ENCODE measurements at places on chromosomes 13 and 19. TPM values are rescaled to one million over a fixed set of nuclear protein-coding genes. Genes with fewer than 3 reads are reported as not detected.

DNA sequence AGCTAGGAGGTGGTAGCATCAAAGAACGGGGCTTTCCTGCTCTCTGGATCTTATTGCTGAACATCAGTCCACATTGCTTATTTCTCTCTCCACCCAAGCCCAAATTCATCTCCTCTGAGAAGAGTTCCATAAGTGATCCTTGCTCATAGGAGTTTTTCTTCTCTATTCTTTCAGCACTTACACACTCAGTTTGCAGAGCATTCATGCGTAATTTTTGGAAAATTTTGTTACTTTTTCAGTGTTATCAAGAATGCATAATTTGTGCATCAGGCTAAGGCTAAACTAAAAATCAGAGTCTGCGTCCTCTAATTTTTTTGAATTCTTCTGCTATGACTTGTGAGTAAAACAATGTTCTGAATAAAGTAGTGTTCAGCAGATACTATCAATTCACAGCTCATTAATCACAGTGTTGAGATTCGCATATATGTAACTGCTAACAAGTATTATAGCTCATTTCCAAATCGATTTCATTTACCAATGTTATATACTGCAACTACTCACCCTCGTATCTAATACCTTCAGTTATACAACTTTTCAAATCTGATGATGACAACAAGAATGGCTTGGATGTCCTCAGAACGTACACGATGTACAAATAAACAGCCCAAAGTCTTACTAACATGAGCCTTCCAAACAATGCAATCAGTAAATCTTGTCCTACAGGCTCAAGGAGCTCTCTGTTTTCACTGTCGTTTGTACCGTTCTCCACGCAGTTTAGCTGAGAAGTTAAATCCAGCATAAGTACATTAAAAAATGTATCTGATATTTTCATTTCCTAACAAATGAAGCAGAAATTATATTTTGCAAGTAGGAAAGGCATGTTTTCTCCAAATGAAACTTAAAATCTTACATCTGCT lies 36.4 kb upstream of the STARD13 start:
- H3K27me3 ChIP-seq, result no peaks in the 10 kb centered on the region
- H3K4me1 ChIP-seq, result peaks cover 9% of the 10 kb centered on the region
- peak overlapping the region; percentile 72 for H3K27ac ChIP-seq
- no peak overlapping the region for H3K4me3 ChIP-seq
- DNase-seq, result no peak

DNA sequence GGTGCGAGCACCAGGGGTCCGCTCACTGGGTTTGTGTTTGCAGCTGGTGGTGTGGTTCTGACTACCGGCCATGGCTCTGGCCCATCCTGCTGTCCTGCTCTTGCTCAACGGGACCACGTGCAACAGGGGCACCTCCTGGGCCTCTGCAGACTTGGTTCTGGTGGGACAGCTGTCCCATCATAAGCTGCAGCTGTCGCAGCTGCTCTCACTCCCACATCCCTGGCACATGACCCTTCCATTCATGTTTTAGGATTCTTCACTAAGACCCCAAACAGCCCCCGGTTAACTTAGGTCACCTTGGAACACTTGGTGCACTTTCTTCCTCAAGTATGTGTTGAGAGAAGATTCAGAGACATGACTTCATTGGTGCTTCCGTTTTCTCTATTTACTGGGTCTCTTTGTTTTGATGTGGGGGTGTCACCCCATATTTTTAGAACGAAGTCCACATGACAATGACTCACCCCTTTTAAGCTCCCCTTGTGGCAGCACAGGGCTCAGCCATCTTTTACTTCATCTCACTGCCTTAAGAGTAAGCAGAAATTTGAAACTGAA lies 68.4 kb upstream of the ARHGEF7 start:
- H3K36me3 ChIP-seq, result no peaks in the 10 kb centered on the region
- no peak overlapping the region for H3K27ac ChIP-seq
- peaks cover 6% of the 10 kb centered on the region for H3K4me1 ChIP-seq
- no peaks in the 10 kb centered on the region for H3K27me3 ChIP-seq
- H3K4me3 ChIP-seq, result no peak overlapping the region

Gene ATP4A
- total RNA-seq, result 236 TPM

- H3K4me3 ChIP-seq, result no peak overlapping the region
- H3K27ac ChIP-seq, result no peak overlapping the region
- H3K27me3 ChIP-seq, result no peaks in the 10 kb centered on the region
- DNase-seq, result no peak
Measured at GRCh38 chr13:113567681-113568080, 16.9 kb upstream of the TFDP1 start.

DNA sequence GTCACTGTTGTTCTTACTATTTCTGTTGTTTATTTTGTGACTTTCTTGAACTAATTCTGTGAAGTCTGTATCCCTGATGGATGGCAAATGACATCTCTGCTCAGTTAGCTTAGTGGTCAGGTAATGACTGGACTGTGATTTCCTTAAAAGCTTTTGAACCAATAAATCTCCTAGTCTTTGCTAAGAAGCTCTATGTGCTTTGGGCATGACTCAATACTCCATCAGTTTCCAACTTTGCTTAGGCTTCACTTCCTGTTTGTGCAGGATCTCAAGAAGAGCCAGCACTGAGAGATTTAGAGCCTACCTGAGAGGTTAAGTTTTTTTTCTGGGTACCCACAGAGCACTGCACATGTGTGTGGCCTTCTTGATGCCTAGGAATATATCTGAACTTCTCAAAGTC lies 329.7 kb upstream of the HTR2A start:
- no peaks in the 10 kb centered on the region for H3K4me1 ChIP-seq
- no peak overlapping the region for H3K27ac ChIP-seq
- no peak overlapping the region for H3K4me3 ChIP-seq
- H3K36me3 ChIP-seq, result no peaks in the 10 kb centered on the region
- no peaks in the 10 kb centered on the region for H3K27me3 ChIP-seq

- peak; percentile 65 for DNase-seq
- no peaks in the 10 kb centered on the region for H3K27me3 ChIP-seq
- peaks cover 9% of the 10 kb centered on the region for H3K36me3 ChIP-seq
Measured at GRCh38 chr19:20078581-20079031, 806 bp downstream of the ZNF90 start.

Gene LRRC4B
- total RNA-seq, result not detected

Gene LENG8
- total RNA-seq, result 222 TPM

DNA sequence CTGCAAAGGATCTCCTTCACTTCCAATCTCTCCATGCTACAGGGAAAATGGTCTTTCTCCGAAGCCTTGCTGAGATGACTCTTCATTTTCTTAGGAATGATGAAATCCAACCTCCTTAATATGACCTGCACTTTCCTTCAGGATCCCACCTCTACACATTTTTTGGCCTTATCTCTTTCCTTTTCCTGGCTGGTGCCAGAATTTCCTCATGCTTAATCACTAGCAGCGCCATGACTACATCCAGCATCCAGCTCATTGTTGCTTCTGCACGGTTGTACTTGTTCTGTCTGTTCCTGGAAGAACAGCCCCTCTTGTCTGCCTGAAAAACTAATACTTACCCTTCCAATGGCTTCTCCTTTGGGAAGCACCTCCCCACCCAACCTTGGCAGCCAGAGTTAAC lies 68.4 kb downstream of the TEX26 start:
- H3K27ac ChIP-seq, result no peak overlapping the region
- no peaks in the 10 kb centered on the region for H3K27me3 ChIP-seq
- no peaks in the 10 kb centered on the region for H3K36me3 ChIP-seq
- no peak for DNase-seq
- no peaks in the 10 kb centered on the region for H3K4me1 ChIP-seq
- no peak overlapping the region for H3K4me3 ChIP-seq

DNA sequence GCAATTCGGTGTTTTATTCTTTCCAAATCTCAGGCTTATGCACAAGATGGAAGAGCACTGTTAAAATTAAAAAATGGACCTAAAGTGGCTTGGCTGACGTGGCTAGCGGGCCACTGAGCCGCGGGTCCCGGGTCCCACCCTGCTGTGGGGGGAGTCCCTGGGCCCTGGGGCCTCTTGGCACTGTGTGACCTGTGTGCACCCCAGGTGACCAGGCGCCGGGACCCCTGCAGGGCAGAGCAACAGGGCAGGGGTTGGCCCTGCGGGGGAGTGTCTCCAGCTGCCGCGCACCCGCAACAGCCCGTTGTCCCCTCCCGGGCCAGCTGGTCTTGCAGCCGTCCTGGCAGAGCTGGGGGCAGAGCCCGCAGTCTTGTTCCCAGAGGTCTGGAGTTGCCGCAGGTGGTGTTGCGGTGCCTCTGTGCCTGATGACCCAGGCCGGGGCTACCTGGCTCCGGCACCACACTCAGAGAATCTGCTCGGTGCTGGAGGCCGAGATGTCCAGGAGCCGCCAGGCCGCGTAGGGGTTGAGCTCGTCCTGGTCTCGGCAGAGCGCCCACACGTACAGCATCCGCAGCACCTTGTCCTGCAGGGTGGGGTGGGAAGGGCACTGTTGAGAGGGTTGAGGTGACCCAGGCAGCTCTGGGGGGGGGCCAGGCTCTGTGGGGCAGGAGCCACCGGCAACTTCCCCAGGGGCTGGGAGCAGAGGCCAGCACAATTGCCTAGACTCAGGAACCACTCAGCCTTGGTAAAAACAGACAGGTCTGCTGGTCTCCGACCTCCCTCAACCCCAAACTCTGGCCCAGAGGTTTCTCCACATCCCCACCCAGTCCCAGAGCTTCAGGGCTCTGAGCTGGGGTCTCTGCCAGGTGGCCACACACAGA lies 1.0 kb upstream of the CTXN1 start:
- H3K4me3 ChIP-seq, result no peak overlapping the region
- no peak for DNase-seq
- H3K27me3 ChIP-seq, result peaks cover 12% of the 10 kb centered on the region
- peaks cover 39% of the 10 kb centered on the region for H3K4me1 ChIP-seq
- no peak overlapping the region for H3K27ac ChIP-seq

Gene RFXAP
- total RNA-seq, result not detected

Gene STAP2
- 43.3 TPM for total RNA-seq

GRCh38 chr19:4709440-4710280 lies 14.0 kb downstream of the DPP9 start:
- no peak for DNase-seq
- peaks cover 69% of the 10 kb centered on the region for H3K4me1 ChIP-seq
- H3K4me3 ChIP-seq, result no peak overlapping the region

Gene LPAR6
- total RNA-seq, result 2.7 TPM

Gene TMIGD2
- total RNA-seq, result not detected

Gene ZNF724
- 1.2 TPM for total RNA-seq

GRCh38 chr19:30304540-30304939 lies 67.6 kb upstream of the ZNF536 start:
- DNase-seq, result no peak
- no peaks in the 10 kb centered on the region for H3K36me3 ChIP-seq
- H3K27ac ChIP-seq, result no peak overlapping the region
- no peak overlapping the region for H3K4me3 ChIP-seq
- no peaks in the 10 kb centered on the region for H3K27me3 ChIP-seq

DNA sequence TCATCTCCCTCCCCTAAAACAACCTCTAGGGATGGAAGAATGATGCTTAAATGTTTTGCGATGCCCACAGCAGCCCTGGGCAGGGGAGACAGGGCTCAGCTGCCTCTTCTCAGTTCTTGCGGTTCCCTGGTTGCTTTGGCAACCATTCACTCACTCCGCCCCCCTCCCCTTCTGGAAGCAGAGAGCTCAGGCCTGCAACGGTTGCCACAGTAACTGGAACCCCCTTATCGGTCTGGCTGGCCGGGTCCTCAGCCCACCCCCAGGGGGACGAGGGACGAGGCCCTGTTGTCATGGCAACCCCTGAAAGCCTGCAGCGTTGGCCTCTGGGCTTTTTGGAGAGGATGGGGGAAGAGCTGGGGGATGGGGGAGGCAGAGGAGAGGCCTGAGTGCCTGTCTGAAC lies 19.5 kb downstream of the NOVA2 start:
- H3K4me1 ChIP-seq, result no peaks in the 10 kb centered on the region
- H3K27ac ChIP-seq, result no peak overlapping the region
- no peak overlapping the region for H3K4me3 ChIP-seq
- H3K36me3 ChIP-seq, result no peaks in the 10 kb centered on the region
- H3K27me3 ChIP-seq, result peaks cover 95% of the 10 kb centered on the region

DNA sequence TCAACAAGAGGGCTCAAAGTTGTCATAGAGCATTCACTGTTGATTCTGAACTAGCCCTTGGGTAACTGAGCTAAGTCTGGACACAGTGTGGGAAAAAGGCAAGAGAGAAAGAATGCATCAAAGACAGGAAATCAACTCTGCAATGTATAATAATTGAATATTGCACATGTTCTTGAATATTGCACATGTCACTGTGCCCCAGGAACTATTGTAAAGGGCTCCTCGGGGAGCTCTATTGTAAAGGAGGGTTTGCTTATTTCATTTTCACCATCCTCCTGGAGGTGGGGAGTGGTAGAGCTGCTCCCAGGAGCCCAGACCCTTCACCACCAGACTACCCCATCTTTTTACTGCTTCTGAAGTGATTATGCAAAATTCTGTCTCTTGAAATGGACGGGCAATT lies 44.4 kb upstream of the ITM2B start:
- peaks cover 1% of the 10 kb centered on the region for H3K4me1 ChIP-seq
- H3K27me3 ChIP-seq, result no peaks in the 10 kb centered on the region
- no peak overlapping the region for H3K4me3 ChIP-seq
- DNase-seq, result no peak

Gene ZNF614
- 15.2 TPM for total RNA-seq

DNA sequence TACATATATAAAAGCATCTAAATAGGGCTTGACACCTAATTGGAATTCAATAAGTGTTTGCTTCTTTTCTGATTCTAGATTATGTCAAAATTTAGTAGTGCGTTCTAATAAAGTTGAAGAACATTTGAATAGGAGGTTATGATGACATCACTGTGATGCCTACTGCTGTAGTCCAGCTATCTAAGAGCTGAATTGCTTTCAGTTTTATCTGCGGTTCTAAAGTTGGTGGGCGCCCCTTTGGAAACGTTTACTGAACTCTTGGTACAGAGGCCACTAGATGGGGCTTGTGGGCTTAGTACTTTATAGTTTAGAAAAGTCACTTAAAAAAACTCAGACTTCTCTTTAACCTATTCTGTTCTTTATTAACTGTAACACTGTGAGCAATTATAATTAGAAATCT lies 776.9 kb downstream of the GPC5 start:
- no peaks in the 10 kb centered on the region for H3K27me3 ChIP-seq
- H3K4me1 ChIP-seq, result no peaks in the 10 kb centered on the region
- no peak overlapping the region for H3K4me3 ChIP-seq
- H3K27ac ChIP-seq, result no peak overlapping the region
- H3K36me3 ChIP-seq, result no peaks in the 10 kb centered on the region

DNA sequence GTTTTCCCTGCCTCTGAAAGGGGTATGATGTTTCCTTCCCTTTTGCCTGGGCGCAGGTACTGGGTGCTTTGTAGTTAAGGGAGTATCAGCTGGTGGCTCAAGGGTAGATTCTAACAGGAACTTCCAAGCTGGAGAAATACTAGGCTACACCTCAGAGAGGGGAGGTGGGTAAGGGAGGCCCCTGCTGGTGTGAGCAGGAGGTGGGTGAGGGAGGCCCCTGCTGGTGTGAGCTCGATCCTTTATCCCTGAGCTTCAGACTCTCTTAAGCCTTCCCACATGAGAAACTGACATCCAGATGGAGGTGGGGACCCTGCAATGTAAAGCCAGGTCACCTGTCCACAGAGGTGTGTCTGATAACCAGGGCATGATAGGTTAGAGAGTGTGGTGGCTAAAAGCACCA lies 32.1 kb downstream of the CYP2B6 start:
- peaks cover 7% of the 10 kb centered on the region for H3K27me3 ChIP-seq
- H3K4me1 ChIP-seq, result no peaks in the 10 kb centered on the region
- no peak overlapping the region for H3K4me3 ChIP-seq

DNA sequence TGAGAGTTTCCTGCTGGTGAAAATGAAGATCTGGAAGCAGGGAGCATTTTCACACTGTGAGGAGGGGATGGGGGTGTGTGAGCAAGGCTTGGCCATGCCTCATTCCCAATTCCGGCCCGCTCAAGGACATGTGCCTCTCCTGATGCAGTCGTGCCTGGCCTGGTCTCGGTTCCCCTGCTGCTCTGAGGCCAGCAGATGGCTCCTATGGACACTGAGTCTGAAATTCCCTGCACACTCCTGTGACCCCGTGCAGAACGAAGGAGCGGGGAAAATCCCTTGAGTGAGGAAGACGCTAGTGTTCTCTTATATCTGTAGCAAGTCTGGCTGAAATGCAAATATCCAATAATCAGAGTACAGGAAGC lies 363 bp upstream of the ZNF763 start:
- peak overlapping the region; percentile 94 for H3K27ac ChIP-seq
- no peaks in the 10 kb centered on the region for H3K27me3 ChIP-seq
- H3K4me1 ChIP-seq, result peaks cover 26% of the 10 kb centered on the region
- no peak for DNase-seq
- peak overlapping the region; percentile 79 for H3K4me3 ChIP-seq
